ENCODE measurements at places on chromosomes 12 and 14.

GRCh38 chr12:990661-991349, at the start of gene ERC1:
Gene ERC1 (plus strand): TSS chr12:991223. CDS start chr12:1027904, 36,681 bp downstream.
- peak; percentile 93 for DNase-seq

- DNase-seq: no peak
These were observed 706.9 kb upstream of the TMEM132C start for GRCh38 chr12:127560041-127560478.

GRCh38 chr12:8032242-8033152, at the start of gene FOXJ2:
Gene FOXJ2 (plus strand): TSS chr12:8032716. CDS start chr12:8039833, 7,117 bp downstream.
- DNase-seq: peak; percentile 78

GRCh38 chr12:76144245-76144549, 59.7 kb upstream of the NAP1L1 start:
- no peak for DNase-seq

DNA sequence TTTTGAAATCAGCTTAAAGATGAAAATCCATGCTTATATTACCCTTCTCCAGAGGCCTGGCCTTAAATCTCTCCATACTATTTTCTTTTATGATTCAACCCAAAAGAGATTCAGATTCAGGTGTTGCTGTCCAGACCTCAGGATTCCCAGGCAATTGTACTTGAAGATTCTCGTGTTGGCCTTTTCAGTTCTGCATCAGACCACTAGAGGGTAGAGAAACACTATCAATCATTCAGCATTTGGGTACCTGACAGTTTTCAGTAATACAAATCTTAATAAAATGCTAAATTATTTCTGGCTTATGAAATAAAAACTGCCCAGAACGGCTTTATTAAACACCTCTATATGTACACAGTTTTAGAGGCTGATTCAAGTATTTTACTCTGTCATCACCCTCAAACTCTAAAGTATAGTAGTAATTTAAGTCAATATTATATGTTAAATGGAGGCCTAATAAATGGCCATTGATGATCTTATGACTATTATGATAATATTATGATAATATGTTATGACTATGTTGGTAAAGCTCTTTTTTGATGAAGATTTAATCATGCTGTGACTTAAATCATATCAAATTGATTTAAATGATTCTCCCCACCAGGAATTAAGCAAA, 301.1 kb downstream of the DUSP6 start:
- DNase-seq: peak; percentile 80

- no peak for DNase-seq
These were observed 16.8 kb upstream of the EIF5 start for GRCh38 chr14:103317251-103317650.
